ENCODE measurements at places on chromosomes 13 and 19.

DNA sequence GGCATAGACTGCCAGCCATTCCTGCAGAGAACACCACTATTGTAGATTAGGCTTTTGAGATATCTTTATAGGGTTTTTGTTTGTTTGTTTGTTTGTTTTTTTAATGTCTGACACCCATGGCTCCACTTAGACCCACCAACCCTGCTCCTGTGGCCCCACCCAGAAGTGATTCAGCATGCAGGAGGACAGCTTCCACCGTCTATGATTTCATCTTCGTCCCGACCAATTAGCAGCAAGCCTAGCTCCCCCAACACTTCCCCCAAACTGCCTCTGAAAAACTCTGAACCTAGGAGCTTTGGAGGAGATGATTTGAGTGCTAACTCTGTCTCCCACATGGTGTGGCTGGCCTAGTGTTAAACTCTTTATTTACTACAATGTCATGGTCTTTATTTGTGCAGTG lies 108.3 kb upstream of the RXFP2 start:
- no peak for DNase-seq

DNA sequence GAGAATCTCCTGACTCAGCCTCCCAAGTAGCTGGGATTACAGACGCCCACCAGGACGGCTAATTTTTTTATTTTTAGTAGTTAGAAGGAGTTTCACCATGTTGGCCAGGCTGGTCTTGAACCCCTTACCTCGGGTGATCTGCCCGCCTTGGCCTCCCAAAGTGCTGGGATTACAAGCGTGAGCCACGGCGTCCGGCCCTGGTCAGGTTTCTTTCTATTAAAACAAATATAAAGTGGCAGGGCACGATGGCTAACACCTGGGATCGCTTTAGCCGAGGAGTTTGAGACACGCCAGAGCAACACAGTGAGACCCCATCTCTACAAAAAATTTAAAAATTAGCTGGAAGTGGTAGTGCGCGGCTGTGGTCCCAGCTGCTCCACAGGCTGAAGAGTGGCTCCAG lies 1.5 kb upstream of the MED25 start:
- DNase-seq, result no peak

- no peak for DNase-seq
These were observed 1634.2 kb downstream of the PCDH9 start for GRCh38 chr13:65595916-65596315.

- no peak for DNase-seq
These were observed 5.0 kb downstream of the SOX1 start for GRCh38 chr13:112071723-112072533.

GRCh38 chr19:9971166-9971897 lies 35.0 kb upstream of the OLFM2 start:
- no peak for DNase-seq

Data from T follicular helper cell (primary cell).